ENCODE measurements at places on chromosomes 5 and 9. TPM values are rescaled to one million over a fixed set of nuclear protein-coding genes. Genes with fewer than 3 reads are reported as not detected.
A peak's percentile ranks its signal among the peaks of the same experiment; 100 is the strongest.

DNA sequence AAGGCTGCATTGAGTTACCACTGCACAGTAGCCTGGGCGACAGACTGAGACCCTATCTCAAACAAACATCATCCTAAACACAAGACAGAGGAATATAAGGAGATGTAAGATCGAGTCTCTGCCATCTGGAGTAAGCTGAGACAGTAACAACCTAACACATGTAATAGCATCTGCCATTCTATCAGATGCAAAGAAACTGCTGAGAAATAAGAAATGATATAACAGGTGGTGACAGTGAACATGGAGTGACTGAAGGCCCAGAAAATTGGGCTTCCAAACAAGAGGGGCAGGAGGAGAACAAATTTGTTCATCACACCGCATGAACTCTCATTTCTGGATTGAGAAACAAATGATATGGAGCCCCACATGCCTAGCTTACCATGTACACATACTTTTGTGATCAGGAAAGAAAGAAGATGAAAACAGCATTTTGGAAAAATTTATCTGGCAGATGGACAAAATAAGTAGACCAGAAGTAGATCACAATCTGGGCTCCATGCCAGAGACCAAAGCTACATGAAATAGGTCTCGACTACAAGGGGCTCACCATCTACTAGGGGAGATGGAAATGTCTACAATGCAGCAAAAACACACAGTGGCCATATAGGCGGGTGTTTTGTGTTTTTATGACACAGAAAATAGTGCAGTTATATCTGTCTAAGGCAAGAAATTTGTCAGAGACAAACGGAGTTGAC is 45.5 kb downstream of the ECPAS start:
- no peak for ATAC-seq

- ATAC-seq, result no peak
Observed at GRCh38 chr5:108942701-108943100, 195.0 kb downstream of the FER start.

DNA sequence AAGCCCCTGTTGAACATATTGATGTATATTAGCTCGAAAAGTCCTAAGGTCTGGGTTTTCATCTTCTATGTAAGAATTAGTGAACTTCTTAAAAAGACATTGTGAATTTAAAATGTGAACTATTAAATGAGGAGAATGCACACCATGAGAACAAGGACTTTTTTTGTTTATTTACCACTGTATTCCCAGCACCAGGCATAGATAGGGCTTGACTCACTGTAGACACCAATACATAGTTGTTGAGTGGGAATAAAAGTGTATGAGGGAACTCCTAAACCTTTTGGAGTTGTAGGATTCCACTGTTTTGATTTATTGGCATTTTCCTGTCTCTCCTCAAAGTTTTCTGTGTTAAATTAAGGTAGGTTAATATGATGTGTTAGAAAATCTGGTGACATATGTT is 40.3 kb downstream of the NNT start:
- ATAC-seq, result no peak

DNA sequence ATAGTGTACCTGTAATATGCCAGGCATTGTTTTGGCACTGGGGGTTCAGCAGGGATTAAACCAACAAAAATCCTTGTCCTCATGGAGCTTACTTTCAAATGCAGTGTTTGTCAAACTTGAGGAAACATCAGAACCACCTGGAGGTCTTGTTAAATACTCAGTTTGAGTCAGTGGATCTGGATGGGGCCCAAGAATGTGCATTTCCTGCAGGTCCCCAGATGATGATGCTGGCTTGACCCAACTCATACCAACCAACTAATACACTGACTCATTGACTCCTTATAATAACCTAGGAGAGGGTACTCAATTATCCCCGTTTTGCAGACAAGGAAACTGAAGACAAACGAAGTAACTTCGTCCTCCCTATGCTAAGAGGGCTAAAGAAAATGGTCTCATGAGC is 11.3 kb downstream of the WWC1 start:
- no peak for ATAC-seq

GRCh38 chr9:29588361-29588760 is 2015.1 kb upstream of the C9orf72 start:
- ATAC-seq, result no peak

DNA sequence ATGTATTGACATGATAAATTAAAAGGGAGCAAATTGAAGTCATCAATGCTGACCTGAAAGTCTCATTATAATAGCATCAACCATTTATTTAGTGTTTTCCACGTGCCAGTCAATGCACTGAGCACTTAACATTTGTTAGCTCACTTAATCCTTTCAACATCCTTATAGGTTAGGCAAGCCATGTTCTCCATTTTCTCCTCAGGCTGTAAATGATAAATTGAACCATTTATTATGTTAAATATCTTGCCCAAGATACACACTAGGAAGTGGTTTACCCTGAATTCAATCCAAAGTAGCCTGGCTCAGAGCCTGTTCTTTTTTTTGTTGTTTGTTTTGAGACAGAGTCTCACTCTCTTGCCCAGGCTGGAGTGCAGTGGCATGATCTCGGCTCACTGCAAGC is 25.0 kb upstream of the SNX2 start:
- no peak for ATAC-seq

GRCh38 chr5:173707392-173707791 is 90.9 kb upstream of the BOD1 start:
- peak; percentile 51 for ATAC-seq

DNA sequence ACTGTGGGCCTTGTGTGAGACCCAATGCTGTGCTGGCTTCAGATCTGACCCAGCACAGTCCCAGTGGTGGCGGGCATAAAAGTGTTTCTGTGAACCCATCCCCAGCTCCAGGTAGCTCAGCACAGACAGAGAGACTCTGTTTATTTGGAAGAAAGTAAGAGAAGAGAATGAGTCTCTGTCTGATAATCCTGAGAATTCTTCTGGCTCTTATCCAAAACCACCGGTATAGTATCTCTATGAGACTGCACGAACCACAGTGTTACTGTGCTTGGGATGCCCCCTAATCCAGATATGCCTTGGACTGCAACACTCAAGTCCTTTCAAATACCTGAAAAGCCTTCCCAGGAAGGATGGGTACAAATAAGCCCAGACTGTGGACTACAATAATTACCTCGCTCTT is 1660.8 kb upstream of the ACO1 start:
- no peak for ATAC-seq

DNA sequence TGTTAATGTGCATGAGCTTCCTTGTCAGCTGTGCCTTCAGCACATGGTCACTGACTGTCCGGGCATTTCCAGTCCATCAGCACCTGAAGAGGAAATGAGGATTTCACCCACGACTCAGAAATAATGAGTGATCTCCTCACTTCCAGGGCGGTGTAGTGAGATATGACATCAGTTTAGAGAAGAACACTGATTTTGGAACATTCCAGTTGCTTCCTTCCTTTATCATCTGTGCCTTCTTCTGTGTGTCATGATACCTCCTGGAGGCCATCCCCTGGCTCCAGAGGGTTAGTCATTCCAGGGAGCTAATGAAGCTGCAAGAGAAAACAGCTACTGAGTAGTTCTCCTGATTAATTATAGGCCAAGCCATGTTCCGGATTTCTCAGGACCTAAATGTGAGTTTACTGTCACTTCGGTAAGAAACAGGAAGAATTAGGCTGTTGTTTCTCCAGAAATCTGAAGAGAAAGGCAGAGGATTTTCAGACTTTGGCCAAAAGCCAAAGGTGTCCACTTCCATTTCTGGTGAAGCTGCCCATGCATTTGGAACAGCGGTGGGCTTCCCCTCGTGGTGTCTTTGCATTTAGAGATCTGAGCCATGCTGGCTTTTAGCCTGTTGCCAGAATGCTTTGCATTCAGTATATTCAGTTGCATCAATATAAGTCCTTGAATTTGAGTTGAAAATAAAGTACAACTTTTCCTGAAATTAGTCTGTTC is 161.3 kb upstream of the OTULINL start:
- ATAC-seq, result no peak

DNA sequence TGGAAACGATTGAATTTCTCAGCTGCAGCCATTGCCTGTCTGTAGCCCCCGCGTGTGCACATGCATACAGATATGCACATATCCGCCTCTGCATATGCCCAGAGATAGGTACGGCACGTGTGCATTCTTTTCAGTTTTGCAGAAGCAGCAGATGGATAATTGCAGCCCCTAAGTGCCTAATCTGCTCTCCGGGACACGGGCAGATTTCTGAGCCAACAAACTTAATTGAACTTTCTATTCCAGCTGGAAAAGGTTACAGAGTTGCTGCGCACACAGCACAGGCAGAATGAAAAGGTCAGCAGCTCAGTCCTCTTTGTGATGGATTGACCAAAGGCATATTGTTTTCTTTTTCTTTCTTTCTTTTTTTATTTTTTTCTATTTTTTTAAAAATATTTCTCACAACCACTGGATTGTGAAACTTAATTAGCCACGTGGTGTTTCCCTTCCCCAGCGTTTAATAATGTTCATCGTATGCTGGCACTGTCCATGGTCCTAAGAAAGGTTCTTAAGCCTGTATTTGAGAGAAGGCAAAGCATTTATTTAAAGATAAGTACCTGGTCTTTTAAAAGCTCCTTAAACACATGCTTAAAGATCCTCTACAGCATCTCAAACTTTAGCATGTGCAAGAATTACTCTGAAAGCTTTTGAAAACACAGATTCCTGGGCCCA is 270.2 kb upstream of the BRINP1 start:
- peak; percentile 25 for ATAC-seq

DNA sequence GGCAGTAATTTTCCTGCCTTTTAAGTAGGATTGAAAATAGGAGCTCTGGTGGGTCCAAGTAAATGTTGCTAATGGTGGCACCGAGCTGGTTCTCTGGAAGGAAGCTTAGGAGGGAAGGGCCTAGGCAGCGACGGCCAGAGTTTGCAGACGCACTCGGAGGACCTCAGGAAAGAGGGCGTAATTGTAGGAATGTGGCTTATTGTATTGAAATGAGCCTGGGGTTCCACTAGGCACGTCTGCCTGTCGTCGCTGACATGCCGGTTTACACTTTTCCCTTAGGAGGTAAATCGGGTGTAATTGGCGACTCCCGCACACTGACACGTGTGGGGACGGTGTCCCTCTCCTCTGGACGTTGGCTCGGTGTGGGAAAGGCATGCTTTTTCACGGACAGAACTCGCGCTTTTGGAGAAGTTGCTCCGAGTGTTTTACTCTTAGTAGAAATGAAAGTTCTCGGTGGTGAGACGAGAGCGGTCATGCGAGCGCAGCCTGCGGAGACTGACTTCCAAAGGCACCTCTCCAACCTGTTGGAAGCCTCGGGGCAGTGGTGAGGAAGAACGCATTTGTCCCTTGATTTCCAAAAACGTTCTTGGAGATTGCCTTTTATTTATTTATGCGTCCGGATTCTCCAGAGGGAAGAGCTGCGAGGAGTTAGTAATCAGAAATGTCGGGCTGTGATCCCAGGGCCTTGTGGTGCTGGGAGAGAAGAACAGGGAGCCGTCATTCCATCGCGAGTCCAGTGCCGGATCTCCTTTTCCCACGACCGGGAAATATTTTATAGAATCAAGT is 1.3 kb downstream of the NR4A3 start:
- no peak for ATAC-seq

DNA sequence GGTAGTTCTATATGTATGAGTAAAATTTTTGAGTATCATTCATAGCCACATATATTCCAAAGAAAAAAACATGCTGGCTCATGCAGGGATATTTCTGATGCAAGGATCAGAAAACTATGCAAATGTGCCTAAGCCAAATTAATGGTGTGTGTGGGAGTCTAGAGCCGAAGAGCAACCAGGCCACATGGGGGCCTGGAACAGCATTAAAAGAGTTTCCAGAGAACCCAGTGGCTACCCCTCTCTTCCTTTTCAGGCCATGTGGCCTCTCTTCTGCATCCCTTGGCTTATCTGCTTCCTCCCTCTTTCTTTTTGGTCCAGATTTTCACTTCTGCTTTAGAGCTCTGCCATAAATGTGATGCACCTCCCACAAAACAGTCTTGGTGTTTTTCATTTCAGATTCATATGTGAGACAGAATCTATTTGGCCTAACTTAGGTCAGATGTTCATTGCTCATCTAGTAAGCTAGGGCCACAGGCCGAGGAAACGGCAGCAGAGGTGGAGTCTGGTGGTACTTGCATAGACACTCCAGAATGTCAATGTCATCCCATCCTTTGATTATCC is 300.0 kb downstream of the SH3GL2 start:
- no peak for ATAC-seq

DNA sequence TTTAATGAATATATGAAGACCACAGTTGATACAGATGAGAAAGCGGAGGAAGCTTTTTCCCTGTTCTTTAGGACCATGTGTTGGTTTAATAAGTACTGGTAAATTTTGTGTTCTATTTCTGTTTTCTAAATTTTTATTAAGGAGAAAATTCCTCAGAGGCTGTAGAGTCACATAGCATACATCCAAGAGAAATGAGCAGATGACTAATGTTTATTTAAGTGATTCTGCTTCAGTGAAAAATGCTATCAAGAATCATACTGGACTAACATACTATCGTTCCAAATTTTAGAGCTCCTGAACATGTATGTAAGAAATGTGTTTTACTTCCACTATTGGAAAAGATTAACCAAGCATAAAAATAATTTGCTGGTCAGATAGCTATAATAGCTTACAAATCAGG is 115.0 kb downstream of the KIAA1958 start:
- no peak for ATAC-seq

GRCh38 chr9:132411091-132411508 is 1.1 kb downstream of the CFAP77 start:
- ATAC-seq, result peak; percentile 6

DNA sequence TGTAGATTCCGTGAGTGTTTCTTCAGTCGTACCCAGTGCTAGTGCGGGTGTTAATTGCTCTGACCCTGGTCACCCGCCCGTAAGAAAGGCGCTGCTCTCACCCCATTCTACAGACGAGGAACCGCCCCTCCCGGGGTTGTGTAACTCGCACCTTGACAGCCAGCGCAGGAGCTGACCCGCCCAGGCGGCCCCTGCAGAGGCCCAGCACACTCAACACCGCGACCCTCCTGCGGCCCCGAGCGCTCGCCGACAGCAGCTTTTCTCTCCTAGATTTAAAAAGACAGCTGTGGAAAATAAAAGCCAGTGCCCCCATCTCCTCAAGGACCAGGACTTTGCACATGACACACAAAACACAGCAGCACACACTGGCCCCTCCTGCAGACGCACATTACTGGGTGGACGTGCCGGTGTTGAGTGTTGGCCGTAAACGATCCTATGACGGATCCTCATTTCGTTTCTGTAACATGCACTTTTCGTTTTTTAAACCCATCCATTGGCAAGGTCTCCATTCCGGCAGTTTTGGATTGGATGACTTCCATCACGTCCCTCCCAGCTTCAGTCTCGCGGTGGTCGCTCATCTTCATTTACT is 22.9 kb downstream of the OR2V2 start:
- ATAC-seq, result peak; percentile 79

GRCh38 chr5:176317534-176318374 is 43.8 kb downstream of the KIAA1191 start:
- ATAC-seq, result no peak

GRCh38 chr5:72511774-72512592 is 4.8 kb upstream of the ZNF366 start:
- no peak for ATAC-seq

NR3C1 gene
- 5.8 TPM for total RNA-seq

IFNA2 gene
- not detected for total RNA-seq

TAF9 gene
- 67.1 TPM for total RNA-seq

GOLM1 gene
- total RNA-seq, result 59.1 TPM

FGF10 gene
- total RNA-seq, result 1.1 TPM

Data from motor neuron (in vitro differentiated cells).